ENCODE measurements at places on chromosomes 11 and 22. TPM values are rescaled to one million over a fixed set of nuclear protein-coding genes. Genes with fewer than 3 reads are reported as not detected.

Gene SCGB1C1
- total RNA-seq = not detected

Gene TRIM51
- total RNA-seq = not detected

Gene POLR2F
- 131 TPM for total RNA-seq

Gene CLDN5
- total RNA-seq = not detected

Gene ABTB2
- 1.4 TPM for total RNA-seq

Gene SPI1
- total RNA-seq = 0.36 TPM

Gene DEPDC7
- 3.4 TPM for total RNA-seq

Gene GNAZ
- total RNA-seq = 0.43 TPM

Gene LSP1
- 148 TPM for total RNA-seq

Gene TMPRSS4
- not detected for total RNA-seq

Gene TIGD3
- total RNA-seq = 0.54 TPM

Gene LMO1
- total RNA-seq = not detected

DNA sequence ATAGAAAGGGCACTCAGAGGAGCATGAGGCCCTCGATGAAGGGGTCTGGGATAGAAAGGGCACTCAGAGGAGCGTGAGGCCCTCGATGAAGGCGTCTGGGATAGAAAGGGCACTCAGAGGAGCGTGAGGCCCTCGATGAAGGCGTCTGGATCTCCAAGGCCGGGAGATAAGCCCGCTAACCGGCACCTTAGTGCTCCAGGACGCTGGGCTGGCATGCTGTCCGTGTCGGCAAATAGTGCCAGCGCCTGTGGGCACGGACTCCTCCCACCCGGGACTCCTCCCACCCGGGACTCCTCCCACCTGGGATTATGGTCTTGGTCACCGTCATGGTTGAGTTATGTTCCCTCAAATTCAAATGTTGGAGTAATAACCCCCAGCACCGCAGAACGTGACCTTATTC lies 725.3 kb downstream of the BRD1 start:
- no peak overlapping the region for H3K4me3 ChIP-seq
- DNase-seq = no peak
- H3K27me3 ChIP-seq = peaks cover 15% of the 10 kb centered on the region
- H3K4me1 ChIP-seq = no peaks in the 10 kb centered on the region
- H3K36me3 ChIP-seq = no peaks in the 10 kb centered on the region

GRCh38 chr22:24436553-24436952 lies 9.2 kb downstream of the ADORA2A start:
- DNase-seq = no peak
- H3K27me3 ChIP-seq = no peaks in the 10 kb centered on the region
- H3K4me3 ChIP-seq = no peak overlapping the region
- peaks cover 60% of the 10 kb centered on the region for H3K36me3 ChIP-seq

DNA sequence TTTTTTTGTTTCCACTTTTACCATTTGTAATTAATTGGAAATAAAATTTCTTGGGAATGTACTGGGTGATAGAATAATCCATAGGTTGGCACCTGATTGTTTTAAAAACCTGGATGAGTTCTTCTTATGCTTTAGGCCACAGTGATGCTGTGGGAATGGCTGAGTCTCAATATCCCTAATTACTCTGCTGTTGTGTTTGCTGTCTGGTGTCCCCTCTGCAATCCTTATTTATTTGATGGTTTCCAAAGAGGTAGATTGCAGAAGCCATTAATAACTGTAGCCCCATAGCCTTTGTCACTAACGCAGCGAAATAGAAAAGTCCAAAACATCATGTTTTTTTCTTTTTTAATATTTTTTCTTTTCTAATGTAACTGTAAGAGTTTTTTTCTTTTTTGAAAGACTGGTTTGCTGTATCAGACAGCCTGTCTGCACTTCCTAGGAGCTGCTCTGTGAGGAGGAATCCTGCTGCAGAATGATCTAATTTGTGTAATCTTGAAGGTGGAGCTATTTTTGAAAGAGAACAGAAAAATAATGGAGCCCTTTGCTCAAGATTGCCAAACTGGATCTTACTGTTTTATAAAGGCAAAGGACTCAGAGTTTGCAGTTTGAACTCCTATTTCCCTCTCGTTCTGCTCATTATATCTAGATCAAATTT lies 14.9 kb downstream of the PACS1 start:
- DNase-seq = no peak
- no peaks in the 10 kb centered on the region for H3K27me3 ChIP-seq
- peaks cover 78% of the 10 kb centered on the region for H3K4me1 ChIP-seq

DNA sequence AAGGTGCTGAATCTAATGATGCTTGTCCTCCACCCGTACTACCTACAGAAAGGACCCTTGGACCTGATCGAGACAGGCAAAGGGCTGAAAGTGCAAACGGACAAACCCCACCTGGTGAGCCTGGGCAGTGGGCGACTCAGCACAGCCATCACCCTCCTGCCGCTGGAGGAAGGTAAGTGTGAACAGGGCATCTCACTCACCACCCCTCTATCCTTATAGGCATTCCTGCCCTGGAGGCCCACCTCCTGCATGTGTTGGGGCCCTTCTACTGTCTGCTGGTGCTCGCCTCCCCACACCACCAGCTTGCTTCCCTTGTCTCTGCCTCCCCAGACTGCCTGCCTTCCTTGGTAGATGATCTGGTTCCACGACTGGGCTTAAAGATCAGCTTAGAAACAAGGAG lies 7.1 kb downstream of the PHLDB1 start:
- H3K4me1 ChIP-seq = peaks cover 8% of the 10 kb centered on the region
- peaks cover 4% of the 10 kb centered on the region for H3K27me3 ChIP-seq
- no peak overlapping the region for H3K4me3 ChIP-seq
- H3K36me3 ChIP-seq = no peaks in the 10 kb centered on the region
- no peak for DNase-seq

DNA sequence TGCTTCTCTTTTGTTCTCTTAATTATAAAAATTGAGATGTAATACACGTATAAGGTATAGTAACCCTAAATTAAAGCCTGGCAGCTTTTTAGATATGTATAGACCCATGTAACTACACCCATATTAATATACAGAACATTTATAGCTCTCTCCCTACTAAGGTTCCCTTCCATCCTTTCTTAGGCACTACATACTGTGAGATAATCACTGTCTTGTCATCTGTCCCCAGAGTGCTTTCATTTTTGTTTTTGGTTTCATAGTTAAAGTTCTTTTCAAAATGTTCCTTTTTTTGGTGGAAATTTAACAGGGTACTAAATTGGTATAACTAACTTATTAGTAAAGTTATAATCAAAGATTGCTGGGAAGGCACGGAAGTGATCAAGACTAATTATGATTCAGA lies 49.2 kb downstream of the MTMR3 start:
- no peak overlapping the region for H3K4me3 ChIP-seq
- no peak for DNase-seq
- H3K36me3 ChIP-seq = peaks cover 3% of the 10 kb centered on the region
- H3K27me3 ChIP-seq = no peaks in the 10 kb centered on the region
- peaks cover 35% of the 10 kb centered on the region for H3K4me1 ChIP-seq
- peak overlapping the region; percentile 31 for H3K27ac ChIP-seq

DNA sequence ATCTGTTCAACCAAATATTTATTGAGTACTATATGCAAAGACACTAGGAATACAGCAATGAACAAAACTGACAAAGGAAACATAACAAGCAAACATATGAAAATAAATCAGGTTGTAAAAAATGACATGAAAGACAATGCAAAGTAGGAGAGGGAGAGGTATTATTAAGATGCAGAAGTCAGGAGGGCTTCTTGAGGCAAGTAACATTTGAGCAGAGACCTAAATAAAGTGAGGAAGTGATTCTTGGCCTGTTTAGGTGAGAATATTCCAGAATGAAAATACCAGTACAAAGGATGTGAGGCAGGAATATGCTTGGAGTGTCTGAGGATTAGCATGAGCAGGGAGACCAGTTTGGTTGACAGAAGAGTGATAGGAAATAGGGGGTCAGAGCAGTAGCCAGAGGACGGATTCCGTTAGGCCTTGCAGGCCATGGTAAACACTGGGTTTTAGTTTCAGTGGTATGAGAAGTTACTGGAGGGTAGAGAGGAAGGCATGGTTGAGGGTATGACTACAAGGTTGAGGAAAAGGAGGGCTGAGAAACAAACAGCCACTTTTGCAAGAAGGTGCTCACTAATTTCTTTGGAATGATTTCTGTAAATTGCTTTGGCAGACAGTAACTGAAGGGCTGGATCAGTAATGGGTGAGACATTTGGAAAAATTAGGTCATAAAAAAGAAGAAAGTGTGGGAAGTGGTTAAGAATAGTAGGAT lies 191.9 kb downstream of the SWAP70 start:
- H3K27me3 ChIP-seq = no peaks in the 10 kb centered on the region
- no peak for DNase-seq
- H3K4me3 ChIP-seq = no peak overlapping the region
- peaks cover 24% of the 10 kb centered on the region for H3K4me1 ChIP-seq

DNA sequence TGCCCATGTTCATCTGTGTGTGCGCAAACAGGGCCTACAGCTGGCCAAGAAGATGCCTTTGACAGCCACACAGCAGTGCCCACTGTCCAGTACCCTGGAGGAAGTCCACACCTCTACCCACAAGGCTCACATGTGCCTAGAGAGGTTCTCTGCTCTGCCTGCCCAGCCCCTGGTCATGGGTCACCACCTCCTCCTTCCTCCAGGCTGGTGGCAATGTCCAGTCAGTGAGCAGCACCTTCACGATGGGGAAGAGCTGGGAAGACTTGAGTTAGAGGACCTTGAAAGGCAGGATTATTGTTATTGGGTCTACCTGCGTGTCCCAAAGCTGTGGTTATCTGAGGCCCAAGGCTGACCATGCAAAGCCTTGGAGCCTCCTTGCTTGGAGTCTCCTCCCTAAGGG lies 28.4 kb upstream of the TTC12 start:
- no peak overlapping the region for H3K4me3 ChIP-seq
- H3K36me3 ChIP-seq = no peaks in the 10 kb centered on the region
- H3K4me1 ChIP-seq = peaks cover 2% of the 10 kb centered on the region
- no peak overlapping the region for H3K27ac ChIP-seq
- H3K27me3 ChIP-seq = no peaks in the 10 kb centered on the region

GRCh38 chr11:110565357-110566336 lies 135.9 kb downstream of the FDX1 start:
- H3K27ac ChIP-seq = no peak overlapping the region
- no peaks in the 10 kb centered on the region for H3K36me3 ChIP-seq
- DNase-seq = no peak

GRCh38 chr11:17821648-17822400 lies 87.2 kb downstream of the KCNC1 start:
- H3K36me3 ChIP-seq = peaks cover 4% of the 10 kb centered on the region
- no peaks in the 10 kb centered on the region for H3K27me3 ChIP-seq
- no peak overlapping the region for H3K4me3 ChIP-seq
- DNase-seq = no peak
- H3K4me1 ChIP-seq = peaks cover 5% of the 10 kb centered on the region
- no peak overlapping the region for H3K27ac ChIP-seq

DNA sequence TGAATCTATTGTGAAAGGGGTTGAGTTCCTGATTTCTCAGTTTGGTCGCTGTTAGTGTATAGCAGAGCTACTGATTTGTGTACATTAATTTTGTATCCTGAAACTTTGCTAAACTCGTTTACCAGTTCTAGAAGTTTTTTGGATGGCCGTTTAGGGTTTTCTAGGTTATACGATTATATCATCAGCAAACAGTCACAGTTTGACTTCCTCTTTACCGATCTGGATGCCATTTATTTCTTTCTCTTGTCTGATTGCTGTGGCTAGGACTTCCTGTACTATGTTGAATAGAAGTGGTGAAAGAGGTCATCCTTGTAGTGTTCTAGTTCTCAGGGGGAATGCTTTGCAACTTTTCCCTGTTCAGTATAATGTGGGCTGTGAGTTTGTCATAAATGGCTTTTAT lies 24.6 kb upstream of the OOSP4B start:
- H3K4me3 ChIP-seq = no peak overlapping the region
- no peak for DNase-seq
- H3K4me1 ChIP-seq = no peaks in the 10 kb centered on the region

- H3K27ac ChIP-seq = no peak overlapping the region
- H3K27me3 ChIP-seq = no peaks in the 10 kb centered on the region
- no peaks in the 10 kb centered on the region for H3K36me3 ChIP-seq
- no peak overlapping the region for H3K4me3 ChIP-seq
- DNase-seq = no peak
- H3K4me1 ChIP-seq = no peaks in the 10 kb centered on the region
Measured at GRCh38 chr11:106983261-106983660, 35.0 kb downstream of the GUCY1A2 start.

DNA sequence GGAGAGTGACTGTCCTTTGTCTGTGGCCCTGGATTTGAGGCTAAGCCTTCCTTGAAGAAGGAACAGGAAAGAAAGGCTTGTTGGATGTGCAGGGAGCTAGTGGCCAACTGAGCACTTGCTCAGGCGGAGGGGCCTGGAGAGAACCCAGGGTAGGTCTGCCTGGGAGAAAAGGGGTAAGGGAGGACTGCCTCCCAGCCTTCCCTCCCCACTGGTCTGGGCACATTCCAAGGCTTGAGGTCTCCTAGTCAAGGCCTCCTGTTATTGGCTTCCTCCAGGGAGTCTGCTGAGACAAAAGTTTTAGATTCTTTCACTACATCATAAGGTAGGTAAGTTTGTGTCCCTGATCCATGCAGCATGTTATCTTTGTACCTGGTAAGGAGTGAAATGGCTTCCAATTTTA lies 15.2 kb downstream of the KCNQ1OT1 start:
- no peak overlapping the region for H3K27ac ChIP-seq
- no peak for DNase-seq
- H3K4me1 ChIP-seq = no peaks in the 10 kb centered on the region
- no peaks in the 10 kb centered on the region for H3K27me3 ChIP-seq
- no peaks in the 10 kb centered on the region for H3K36me3 ChIP-seq
- no peak overlapping the region for H3K4me3 ChIP-seq

DNA sequence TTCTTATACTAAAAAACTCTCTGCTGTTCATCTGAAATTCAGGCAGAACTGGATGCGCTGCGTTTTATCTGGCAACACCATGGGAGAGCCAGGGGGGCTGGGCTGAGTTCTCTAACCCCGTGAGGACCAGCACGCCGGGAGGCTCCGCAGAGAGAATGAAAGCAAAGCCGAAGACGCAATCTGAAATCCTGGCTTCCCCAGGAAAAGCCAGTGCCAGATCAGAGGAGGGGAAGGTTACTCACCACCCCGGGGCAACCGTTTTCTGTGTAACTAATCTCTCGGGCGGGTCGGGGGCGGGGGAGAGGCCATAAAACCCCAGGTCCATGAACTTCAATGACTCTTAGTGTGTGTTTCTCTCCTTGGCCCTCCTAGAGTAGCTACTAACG lies 99.4 kb downstream of the SHANK2 start:
- H3K27ac ChIP-seq = no peak overlapping the region
- no peaks in the 10 kb centered on the region for H3K4me1 ChIP-seq
- H3K4me3 ChIP-seq = no peak overlapping the region
- H3K36me3 ChIP-seq = no peaks in the 10 kb centered on the region
- no peak for DNase-seq

- H3K4me1 ChIP-seq = peaks cover 14% of the 10 kb centered on the region
- DNase-seq = no peak
- no peak overlapping the region for H3K4me3 ChIP-seq
Measured at GRCh38 chr11:47254386-47254785, 3.4 kb upstream of the NR1H3 start.

- peaks cover 9% of the 10 kb centered on the region for H3K4me1 ChIP-seq
- no peak overlapping the region for H3K27ac ChIP-seq
- H3K36me3 ChIP-seq = peaks cover 26% of the 10 kb centered on the region
- no peaks in the 10 kb centered on the region for H3K27me3 ChIP-seq
- DNase-seq = no peak
- no peak overlapping the region for H3K4me3 ChIP-seq
Measured at GRCh38 chr11:108818971-108819370, 154.1 kb downstream of the DDX10 start.

GRCh38 chr22:16834971-16835370 lies 9.8 kb upstream of the XKR3 start:
- H3K27me3 ChIP-seq = no peaks in the 10 kb centered on the region
- H3K36me3 ChIP-seq = no peaks in the 10 kb centered on the region
- H3K4me3 ChIP-seq = no peak overlapping the region
- H3K4me1 ChIP-seq = no peaks in the 10 kb centered on the region
- no peak overlapping the region for H3K27ac ChIP-seq

Measured in activated naive CD8-positive, alpha-beta T cell treated with anti-CD3 and anti-CD28 coated beads for 36 hours (primary cell).